ENCODE measurements at places on chromosomes 11 and 22. TPM values are rescaled to one million over a fixed set of nuclear protein-coding genes. Genes with fewer than 3 reads are reported as not detected.

- DNase-seq = no peak
Observed at GRCh38 chr22:30874431-30875370, 93.9 kb downstream of the MORC2 start.

- DNase-seq = no peak
Observed at GRCh38 chr22:44634426-44635321, 67.3 kb upstream of the PRR5 start.

- no peak for DNase-seq
Observed at GRCh38 chr11:119014209-119014924, 3.8 kb downstream of the RPS25 start.

- DNase-seq = peak; percentile 39
Observed at GRCh38 chr22:20111045-20111688, 4.7 kb upstream of the RANBP1 start.

- DNase-seq = peak; percentile 23
Observed at GRCh38 chr11:82733444-82734119, at the start of gene FAM181B. FAM181B (minus strand) TSS chr11:82733864; CDS start chr11:82733729, 135 bp downstream.

The MSANTD2 gene
- total RNA-seq = 25.5 TPM
